ENCODE measurements at places on chromosomes 13 and 19.

GRCh38 chr13:113765564-113765910 lies 6.5 kb downstream of the TMEM255B start:
- DNase-seq, result no peak

DNA sequence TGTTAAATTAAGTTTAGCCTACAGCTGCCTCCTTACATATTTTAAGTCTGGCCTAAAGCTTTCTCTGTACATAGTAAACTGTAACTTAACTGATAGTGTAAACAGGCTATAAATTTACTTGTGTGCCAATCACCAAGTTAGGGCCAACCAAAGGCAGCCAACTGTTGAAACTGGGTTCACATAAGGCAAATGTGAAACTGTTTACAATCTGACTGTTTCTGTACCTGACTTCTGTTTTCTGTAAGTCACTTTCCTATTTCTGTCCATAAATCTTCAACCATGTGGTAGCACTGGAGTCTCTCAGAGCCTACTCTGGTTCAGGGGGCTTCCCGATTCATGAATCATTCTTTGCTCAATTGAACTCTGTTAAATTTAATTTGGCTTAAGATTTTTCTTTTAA lies 103.1 kb downstream of the RAP2A start:
- no peak for DNase-seq

- DNase-seq, result no peak
These were observed 123.5 kb downstream of the RXFP2 start for GRCh38 chr13:31862828-31863227.

GRCh38 chr13:64263285-64263684 lies 2847.6 kb upstream of the PCDH20 start:
- no peak for DNase-seq

- no peak for DNase-seq
These were observed 2625.6 kb upstream of the PCDH20 start for GRCh38 chr13:64041296-64041695.

GRCh38 chr19:28554321-28555091 lies 658.4 kb downstream of the UQCRFS1 start:
- DNase-seq, result no peak

DNA sequence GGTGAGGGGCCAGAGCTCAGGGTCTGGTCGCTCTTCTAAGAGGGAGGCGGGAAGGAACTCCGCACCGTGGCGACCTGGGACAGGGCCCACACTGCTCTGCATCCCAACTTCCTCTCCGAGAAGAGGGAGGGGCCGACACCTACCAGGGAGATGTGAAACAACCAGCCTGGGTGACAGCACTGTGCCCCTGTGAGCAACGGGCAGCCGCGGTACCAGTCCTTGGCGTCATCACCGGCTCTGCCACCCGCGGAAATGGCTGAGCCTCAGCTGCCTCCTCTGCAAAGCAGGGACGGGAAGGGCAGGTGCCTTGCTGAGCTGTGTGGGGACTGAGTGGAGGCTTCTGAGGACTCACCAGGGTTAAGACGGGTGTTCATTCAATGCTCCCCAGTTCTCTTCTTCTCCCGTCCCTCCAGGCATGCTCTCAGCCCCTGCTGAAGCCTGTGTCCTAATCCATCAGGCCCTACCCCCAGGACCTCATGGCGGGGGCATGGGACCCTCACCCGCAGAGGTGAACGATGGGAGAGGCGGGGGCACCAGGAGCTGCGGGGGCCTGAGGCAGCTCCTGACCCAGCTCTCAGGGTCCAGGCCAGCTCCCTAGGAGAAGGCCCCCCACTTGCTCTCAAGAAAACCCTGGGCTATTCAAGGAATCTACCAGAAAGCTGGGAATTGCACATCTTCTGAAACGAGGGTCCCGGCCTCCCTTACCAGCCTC lies 9.3 kb downstream of the ZNF787 start:
- DNase-seq, result peak; percentile 84

- no peak for DNase-seq
These were observed 113.0 kb upstream of the ARGLU1 start for GRCh38 chr13:106680796-106681472.

GRCh38 chr19:58380037-58380661 lies 681 bp downstream of the ZNF837 start:
- no peak for DNase-seq

GRCh38 chr19:43519436-43520088 lies 7.4 kb downstream of the ETHE1 start:
- peak; percentile 77 for DNase-seq

GRCh38 chr13:46361276-46361934 lies 25.6 kb downstream of the RUBCNL start:
- DNase-seq, result no peak

- DNase-seq, result no peak
These were observed 4.8 kb upstream of the DGKH start for GRCh38 chr13:42043676-42044075.

DNA sequence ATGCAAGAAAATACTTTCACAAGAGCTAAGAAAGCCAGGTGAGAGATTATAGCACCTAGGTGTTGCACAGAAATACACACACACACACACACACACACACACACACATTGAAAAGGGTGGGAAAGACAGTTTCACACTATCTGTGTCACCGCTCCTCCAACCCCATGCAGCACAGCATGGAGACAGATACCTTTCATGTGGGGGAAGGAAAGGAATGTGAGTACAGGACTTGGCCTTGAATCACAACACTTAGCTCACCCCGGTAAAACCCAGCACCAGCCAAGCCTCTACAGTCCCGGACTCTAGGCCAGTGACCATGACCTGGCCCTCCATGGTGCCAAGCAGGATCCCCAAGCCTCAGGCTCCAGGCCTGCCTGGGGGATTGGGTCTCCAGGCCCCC lies 462.0 kb upstream of the SPRY2 start:
- DNase-seq, result no peak

GRCh38 chr13:92054389-92054788 lies 656.0 kb downstream of the GPC5 start:
- DNase-seq, result no peak

DNA sequence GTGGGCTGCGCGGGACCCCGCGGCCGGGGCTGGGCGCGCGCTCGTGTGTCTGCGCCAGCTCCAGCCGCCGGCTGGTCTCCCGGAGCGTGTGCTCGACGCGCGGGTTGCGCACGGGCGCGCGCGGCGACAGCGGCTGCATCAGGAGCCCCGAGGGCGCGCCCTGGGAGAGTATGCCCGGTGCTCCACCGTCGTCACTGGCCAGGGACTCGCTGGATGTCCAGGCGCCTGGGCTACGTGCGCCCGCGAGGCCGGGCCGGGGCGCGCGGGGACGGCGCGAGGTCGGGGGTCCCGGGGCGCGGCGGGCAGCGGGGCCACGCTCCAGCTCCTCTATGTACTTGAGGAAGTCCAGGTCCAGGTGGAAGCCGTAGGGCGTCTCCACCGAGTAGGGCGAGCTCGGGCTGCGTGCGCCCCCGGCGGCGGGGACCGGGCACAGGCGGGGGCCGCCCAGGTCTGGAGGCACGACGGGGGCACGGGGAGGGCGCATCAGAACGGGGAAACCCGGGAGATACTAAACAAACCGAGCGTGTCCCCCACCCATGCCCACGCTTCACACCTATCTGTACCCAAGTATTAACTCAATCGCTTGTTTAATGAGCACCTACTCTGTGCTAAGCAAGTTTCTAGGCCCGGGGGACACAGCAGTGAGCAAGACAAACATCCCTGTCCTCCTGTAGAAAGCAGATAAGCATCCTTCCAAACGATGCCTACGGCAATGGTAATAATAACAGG lies 7.6 kb downstream of the KANK3 start:
- DNase-seq, result no peak

- DNase-seq, result no peak
These were observed 590.8 kb downstream of the LMO7 start for GRCh38 chr13:76226941-76227340.

- peak; percentile 5 for DNase-seq
These were observed 5.3 kb upstream of the FFAR1 start for GRCh38 chr19:35342430-35342829.

DNA sequence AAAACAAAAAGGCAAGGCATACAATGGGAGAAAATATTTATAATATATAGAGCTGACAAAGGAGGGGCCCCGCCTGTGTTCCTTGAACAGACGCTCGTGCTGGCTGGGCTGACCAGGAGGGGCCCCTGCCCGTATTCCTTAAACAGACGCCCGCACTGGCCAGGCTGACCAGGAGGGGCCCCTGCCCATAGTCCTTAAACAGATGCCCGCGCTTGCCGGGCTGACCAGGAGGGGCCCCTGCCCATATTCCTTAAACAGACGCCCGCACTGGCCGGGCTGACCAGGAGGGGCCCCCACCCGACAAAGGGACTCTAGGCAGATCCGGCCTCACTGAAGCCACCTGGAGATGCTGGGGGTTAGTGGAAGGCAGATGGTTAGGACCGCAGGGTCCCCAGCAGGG lies 9.3 kb downstream of the ADPRHL1 start:
- DNase-seq, result no peak

GRCh38 chr13:49308097-49308875 lies 60.6 kb downstream of the CDADC1 start:
- peak; percentile 64 for DNase-seq

GRCh38 chr19:19956434-19957075 lies 55.8 kb downstream of the ZNF93 start:
- DNase-seq, result no peak

GRCh38 chr13:23554000-23554399 lies 16.2 kb upstream of the TNFRSF19 start:
- DNase-seq, result no peak

DNA sequence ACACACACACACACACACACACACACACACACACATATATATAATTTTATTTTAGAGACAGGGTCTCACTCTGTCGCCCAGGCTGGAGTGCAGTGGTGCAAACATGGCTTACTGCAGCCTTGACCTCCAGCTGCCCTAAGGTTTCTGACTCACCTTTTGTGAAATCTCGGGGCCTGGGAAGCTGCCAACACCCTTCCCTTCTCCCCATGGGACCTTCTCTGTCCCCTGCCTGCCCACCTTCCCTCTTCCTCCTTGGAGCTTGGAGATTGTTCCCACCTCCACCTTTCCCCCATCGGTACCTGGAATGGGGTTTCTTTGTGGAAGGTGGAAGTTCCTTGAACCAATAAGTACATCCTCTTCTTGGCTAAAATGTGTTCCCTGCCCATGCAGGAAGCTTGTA lies 6.3 kb downstream of the ARRDC5 start:
- no peak for DNase-seq

- no peak for DNase-seq
These were observed 1396.1 kb upstream of the MIR17HG start for GRCh38 chr13:89951341-89951740.

- DNase-seq, result no peak
These were observed 21.8 kb downstream of the MTRF1 start for GRCh38 chr13:41241626-41242025.

DNA sequence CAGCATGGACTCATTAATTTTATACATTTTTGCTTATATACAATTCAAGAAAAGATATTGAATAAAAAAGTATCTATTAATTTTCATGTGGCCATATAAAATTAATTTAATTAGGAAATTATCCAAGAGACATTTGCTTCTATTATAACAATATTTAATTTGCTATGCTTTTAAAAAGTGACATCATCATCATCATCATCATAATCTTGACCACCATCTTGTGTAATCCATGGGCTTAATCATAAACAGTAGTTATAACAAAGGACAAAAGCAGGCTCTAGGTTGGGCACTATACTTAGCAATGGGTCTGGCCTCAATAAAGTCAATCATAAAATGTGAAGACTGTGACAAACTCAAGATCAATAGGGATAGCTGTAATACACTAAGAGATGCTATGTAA lies 1031.6 kb downstream of the SLITRK1 start:
- DNase-seq, result no peak

DNA sequence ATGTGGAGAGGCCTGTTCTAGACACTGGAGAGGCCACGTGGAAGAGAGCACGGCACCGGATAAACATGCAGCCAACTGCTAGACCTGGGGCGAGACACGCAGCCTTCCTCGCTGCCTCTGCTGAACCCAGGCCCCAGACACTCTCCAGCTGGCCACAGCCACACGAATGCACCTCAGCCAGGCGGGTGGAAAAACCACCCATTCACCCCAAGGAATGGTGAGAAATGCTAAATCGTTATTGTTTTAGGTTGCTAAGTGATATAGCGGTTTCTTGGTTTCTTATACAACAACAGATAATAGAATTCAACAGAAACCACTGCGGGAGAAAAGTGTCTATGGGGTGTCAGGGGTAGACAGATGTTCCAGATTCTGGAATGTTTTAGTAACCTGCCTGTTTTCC lies 52.5 kb downstream of the STK24 start:
- no peak for DNase-seq
